ENCODE measurements at places on chromosomes 6 and 20. TPM values are rescaled to one million over a fixed set of nuclear protein-coding genes. Genes with fewer than 3 reads are reported as not detected.
A peak's percentile ranks its signal among the peaks of the same experiment; 100 is the strongest.

Gene C20orf202
- 0.24 TPM for polyA plus RNA-seq

Gene MACROD2
- 13.3 TPM for polyA plus RNA-seq

Gene AVP
- polyA plus RNA-seq = not detected

Gene ADGRG6
- 33.0 TPM for polyA plus RNA-seq

Gene GDAP1L1
- 0.33 TPM for polyA plus RNA-seq

Gene TNF
- 0.17 TPM for polyA plus RNA-seq

Gene PPP1R3G
- polyA plus RNA-seq = 2.1 TPM

Gene HS3ST5
- 1.2 TPM for polyA plus RNA-seq

Gene C20orf96
- polyA plus RNA-seq = 34.2 TPM

DNA sequence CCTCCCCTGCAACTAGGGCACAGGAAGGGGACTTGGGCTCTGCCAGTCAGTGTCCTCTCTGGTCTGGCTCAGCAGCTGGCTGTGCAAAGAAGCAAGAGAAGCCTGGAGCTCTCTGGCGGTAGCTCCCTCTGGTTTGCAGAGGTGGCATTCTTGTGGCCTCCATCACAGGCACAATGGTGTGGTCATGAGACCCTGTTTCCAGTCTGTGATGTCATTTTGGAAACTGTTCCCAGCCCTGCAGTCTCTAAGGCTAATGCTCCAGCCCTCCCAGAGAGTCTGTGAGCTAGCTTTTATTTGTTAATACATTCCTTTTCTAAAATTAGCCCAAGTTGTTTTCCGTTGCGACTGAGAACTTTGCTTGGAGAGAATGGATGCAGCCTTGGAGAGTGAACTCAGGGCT lies 69.5 kb upstream of the FOXQ1 start:
- no peak for DNase-seq

GRCh38 chr6:133277900-133278545 lies 36.9 kb downstream of the EYA4 start:
- DNase-seq = no peak

- no peak for DNase-seq
Measured at GRCh38 chr6:30304002-30304401, 22.7 kb upstream of the TRIM39 start.

- no peak for DNase-seq
Measured at GRCh38 chr6:131727868-131728267, 17.1 kb upstream of the CTAGE9 start.

DNA sequence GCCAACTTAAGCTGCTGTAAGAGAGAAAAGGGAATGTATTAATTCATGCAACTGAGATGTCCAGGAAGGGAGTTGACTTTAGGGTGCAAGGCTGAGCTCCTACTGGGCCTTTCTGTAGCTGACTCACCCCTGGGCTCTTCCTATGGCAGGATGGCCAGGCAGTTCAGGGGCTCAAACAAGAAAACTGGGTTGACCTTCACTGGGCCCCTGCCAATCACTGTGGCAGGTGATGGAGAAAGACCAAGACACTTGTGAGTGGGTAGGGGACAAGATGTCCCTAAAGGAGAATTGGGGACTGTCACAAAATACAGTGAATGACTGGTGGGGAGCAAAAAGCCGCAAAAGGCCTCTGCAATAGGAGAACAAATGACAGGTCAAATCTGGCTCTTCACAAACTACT lies 21.5 kb upstream of the RALGAPA2 start:
- DNase-seq = no peak

GRCh38 chr6:150029276-150029675 lies 3.9 kb upstream of the RAET1L start:
- no peak for DNase-seq

GRCh38 chr6:138885156-138885819 lies 89.4 kb downstream of the ECT2L start:
- DNase-seq = no peak

GRCh38 chr20:57655809-57656155 lies 35.6 kb upstream of the ZBP1 start:
- DNase-seq = no peak

DNA sequence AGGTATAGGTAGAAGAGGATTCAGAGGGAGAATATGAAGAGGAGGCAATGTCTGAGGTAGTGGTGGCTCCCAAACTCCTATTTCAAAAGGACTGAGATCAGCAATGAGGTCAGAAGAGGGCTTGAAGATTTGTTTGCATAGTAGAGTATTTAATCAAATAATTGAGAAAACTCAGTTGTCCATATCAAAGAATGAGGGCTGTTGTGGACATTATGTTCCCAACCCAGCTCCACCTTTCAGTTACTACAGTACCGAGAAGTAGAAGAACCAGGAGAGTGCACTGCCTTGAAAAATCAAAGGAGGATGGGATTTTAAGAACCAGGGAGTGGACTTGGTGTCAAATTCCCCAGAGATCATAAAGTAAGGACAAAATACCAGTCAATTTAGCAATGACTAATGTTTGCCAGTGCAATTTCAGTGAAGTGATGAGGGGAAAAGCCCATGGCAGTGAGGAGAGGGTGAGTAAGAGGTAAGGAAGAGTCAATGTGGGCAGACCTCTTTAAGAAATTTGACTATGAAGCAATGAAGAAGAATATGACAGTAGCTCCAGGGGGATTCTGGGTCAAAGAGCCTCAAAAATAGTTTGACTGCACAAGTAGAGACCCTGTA lies 382.4 kb downstream of the PKHD1 start:
- DNase-seq = no peak

DNA sequence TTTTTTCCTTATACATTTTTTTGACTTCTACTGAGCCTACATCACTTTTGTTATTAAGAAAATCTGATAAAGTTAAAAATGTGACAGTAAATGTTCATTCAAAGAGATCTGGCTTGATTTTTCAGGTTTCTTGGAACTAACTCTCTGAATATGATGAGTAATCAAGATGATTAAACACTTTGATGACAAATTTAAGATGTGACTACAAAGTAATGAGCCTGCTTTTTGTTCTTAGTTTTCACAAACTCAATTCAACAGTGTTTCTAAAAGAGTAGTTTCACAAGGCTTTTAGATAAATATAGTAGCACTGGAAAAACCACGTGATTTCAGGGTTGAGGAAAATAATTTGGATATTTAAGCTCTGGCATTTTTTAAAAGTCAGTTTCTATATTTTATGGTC lies 37.9 kb upstream of the HDDC2 start:
- DNase-seq = no peak

DNA sequence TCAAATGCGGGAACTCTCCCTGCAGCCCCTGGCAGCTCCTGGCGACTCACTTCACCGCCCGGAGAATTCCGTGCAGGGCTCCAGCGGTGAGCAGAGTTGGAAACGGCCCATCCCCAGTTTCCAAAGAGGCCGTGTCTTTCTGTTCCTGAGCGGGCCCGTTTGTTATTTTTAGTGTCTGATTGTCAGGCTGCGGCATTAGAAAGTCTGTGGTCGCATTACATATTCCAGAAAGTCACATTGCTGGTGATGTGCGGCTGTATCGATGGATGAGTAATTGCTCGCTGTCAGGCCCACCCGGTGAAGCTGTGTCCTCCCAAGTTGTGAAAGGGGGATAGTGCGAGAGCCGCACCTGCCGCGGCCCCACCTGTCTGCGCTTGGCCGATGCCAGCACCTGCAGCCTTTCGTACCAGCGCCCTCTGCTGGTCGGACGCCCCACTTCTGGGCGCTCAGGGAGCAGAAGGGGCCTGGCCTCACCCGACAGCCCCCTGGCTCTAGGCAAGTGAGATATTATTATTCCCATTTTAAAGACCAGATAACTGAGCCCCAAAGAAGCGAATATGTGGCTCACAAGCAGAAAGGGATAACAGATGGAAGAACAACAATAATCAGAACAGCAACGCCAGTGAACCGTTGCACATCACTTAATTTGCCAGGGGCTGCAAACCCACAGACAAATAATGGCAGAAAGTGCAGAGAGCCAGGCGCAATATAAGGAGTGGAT lies 244.9 kb downstream of the TSHZ2 start:
- DNase-seq = peak; percentile 53

GRCh38 chr6:7175462-7175861 lies 67.7 kb downstream of the RREB1 start:
- no peak for DNase-seq

DNA sequence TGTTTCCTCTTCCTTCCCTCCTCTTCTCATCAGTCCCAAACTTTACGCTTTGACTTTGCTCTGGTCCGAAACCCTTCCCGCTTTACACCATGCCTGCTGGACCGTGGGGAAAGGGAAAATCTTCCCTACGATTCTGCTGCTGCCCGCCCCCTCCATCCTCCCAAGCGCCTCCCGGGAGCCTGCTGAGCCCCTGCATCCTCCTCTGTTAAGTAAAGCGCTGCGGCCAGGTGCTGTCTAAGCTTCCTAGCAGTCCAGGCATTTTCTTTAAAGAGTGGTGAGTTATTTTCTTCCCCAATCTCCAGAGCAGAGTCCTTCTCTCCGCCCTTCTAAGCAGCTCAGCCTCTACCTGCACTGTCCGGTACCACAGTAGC lies 376.3 kb downstream of the RNGTT start:
- DNase-seq = no peak

- no peak for DNase-seq
Measured at GRCh38 chr6:137861550-137862337, 5.3 kb upstream of the TNFAIP3 start.

GRCh38 chr20:50267041-50267865 lies 76.6 kb downstream of the CEBPB start:
- DNase-seq = no peak

GRCh38 chr6:15656145-15656544 lies 6.7 kb downstream of the DTNBP1 start:
- no peak for DNase-seq

GRCh38 chr20:50866036-50866685 lies 65.1 kb downstream of the ADNP start:
- DNase-seq = no peak

DNA sequence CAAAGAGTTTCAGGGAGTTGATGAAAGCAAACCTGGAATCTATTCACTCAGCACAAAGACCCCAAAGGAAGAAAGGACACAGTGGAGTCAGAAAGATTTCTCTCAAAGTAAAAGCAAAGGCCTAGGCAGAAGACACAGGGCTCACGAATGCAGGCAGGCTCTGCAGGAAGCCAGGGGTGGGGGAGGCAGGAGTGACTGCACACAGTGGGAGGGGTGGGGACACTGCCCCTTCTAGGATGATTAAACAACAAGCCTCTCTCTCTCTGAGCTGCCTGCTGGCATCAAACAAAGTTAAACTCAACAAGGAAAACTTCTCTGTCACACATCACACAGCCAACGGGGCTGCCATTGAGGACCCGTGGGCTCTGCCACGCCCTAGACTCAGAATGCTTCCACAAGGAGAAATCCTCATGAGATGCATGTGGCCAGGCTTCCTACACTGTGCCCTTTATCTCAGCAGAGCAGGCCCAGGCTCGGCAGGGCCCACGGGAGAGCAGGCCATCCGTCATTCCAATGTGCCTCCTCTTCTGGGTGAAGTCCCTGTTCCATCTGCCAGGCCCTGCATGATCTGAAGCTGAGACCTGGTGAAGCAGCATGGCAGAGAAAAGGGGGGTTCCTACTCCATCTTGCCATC lies 70.1 kb downstream of the RAMACL start:
- no peak for DNase-seq

DNA sequence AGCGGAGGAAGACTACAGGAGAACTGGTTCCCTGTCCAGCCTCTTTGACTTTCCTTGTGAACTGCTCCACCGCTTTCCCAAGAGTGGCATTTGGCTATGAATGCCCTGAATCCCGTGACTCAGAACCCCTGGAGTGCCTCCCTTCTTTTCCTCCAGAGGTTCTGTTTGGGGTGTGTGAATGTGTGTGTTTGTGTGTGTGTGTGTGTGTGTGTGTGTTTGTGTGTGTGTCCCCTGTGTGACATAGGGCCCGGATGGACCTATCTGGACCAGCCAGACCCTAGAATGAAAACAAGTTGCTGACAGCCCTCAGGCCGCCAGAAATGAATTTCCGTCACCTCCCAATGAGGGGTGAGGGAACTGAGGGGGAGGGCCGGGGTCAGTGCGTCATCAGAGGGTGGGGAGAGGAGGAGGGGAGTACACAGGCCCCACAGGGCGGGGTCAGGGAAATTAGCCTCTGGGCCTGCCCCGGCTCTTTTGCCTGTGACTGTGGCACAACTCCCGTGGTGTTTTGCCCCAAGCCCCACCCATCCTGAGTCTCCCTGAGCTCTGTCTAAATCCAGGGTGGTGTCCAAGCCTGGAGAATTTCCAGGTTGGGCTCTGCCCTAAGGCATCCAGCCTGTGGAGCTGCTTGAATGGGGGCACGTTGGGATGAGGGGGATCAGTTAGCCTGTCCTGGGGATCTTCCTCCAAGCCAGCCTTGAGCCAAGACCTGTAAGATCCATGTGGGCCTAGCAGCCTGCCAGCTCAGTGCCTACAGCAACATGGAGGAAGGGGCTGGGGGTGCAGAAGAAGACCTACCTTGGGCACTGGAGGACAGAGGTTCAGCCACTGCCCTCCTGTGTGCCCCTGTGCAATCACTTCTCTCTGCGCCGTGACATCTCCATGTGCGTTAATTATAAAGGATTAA lies 15.2 kb upstream of the MRPS18A start:
- peak; percentile 89 for DNase-seq

DNA sequence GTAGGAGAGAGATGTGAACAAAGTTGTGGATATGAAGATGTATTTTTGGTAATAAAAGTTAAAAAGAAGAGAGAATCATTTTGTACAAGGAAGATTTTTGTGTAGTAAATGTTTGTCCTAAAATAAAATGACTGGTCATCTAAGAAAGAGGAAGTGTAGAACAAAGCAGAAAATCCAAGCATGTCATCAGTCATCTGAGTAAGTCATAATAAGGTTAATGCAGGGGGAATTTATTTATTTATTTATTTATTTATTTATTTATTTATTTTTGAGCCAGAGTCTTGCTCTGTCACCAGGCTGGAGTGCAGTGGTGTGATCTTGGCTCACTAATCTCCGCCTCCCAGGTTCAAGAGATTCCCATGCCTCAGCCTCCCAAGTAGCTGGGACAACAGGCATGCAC lies 15.7 kb upstream of the CGA start:
- no peak for DNase-seq

DNA sequence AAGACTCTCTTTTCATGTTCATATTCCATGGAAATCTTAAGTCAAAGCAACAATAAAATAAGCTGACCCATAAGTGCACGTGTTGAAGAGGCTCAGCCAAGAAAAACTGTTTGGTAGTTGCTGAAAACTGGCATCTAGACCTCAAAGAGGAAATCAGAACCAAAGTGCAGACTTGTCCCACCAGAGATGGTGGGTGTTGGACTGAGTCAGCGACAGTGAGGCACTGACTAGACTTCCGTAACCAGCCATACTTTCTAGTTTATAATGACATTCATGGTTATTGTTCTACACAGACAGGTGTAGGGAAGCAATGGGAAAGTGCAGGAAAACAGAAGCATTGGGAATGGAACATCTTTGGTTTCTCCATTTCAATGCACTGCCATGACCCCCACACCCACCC lies 175.7 kb upstream of the AGPAT4 start:
- no peak for DNase-seq

- peak; percentile 28 for DNase-seq
Measured at GRCh38 chr6:129683601-129684322, 26.2 kb downstream of the ARHGAP18 start.

- DNase-seq = no peak
Measured at GRCh38 chr20:47865912-47866311, 80.6 kb upstream of the SULF2 start.

DNA sequence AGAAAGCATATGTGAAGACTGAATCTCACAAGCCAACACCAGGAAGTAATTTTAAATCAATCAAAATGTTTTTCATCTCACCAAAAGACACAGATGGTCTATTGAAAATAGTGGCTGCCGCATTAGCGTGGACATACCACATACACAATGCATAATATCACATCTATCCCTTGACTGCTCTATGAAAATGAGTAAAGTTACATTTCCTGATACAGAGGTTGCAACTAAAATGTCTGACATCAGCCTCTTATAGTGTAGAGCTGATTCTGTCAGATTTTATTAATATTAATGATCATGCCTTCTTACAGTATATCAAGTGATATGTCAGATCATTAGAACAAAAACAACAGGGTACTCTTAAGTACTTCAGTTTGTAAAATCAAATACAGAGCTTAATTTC lies 339.8 kb upstream of the EPHA7 start:
- DNase-seq = no peak
